ENCODE measurements at places on chromosomes 3 and 15.

DNA sequence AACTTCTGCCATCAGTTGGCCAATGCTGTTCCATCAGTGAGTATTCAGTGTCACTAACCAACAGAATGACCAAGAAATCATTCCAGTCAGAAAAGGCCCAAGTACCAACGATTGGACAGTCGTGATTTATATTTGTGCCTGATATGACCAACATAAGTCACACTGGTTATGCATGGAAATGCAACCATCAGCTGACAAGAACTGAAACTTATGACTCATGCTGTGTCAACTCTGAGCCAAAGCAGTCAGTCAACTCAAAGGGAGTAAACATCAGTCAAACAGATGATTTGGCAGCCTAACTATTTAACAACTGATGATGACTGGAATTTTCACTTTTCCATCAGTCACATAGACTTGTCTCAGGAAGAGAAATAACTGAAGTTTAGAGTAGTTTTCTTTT is 142.4 kb downstream of the ANXA2 start:
- DNase-seq = no peak

DNA sequence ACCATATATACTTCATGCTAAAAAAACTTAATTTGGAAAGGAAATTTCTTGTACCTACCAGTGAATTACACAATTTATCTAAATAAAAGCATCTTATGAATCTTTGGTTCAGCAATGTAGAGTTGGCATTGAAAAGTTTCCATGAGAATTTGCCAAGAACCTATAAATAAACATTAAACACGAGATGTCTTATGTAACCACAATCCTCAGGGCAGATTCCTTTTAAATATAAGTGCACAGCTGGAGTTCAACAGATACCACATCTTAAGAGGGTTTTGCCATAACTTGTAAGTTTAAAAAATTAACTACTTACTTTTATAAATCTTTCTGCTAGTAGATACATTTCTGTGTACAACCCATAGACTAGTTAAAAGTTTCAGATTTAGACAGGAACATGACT is 499.3 kb upstream of the ARRDC4 start:
- no peak for DNase-seq

- DNase-seq = no peak
Measured at GRCh38 chr3:97895216-97895615, 73.4 kb downstream of the CRYBG3 start.

- no peak for DNase-seq
Measured at GRCh38 chr3:22012471-22012870, 261.5 kb upstream of the ZNF385D start.
